Activated T-helper 2 cell treated with anti-CD3 and anti-CD28 coated beads, Interferon-gamma antibody, Interleukin-2, Interleukin-4, amounts not matched to agents 10 μg/mL and 5 μg/mL and 100 μg/mL, durations not matched to agents 14 hours and 24 hours and 36 hours (primary cell): ENCODE measurements at places on chromosomes 13 and 19.

- no peak overlapping the region for H3K27ac ChIP-seq
- H3K27me3 ChIP-seq = no peaks in the 10 kb centered on the region
- DNase-seq = no peak
- H3K4me3 ChIP-seq = no peak overlapping the region
Observed at GRCh38 chr13:90438576-90438975, 908.9 kb upstream of the MIR17HG start.

GRCh38 chr13:31204592-31204991 is 4.8 kb downstream of the B3GLCT start:
- no peak overlapping the region for H3K4me3 ChIP-seq
- DNase-seq = no peak
- no peaks in the 10 kb centered on the region for H3K36me3 ChIP-seq
- H3K27me3 ChIP-seq = no peaks in the 10 kb centered on the region
- H3K4me1 ChIP-seq = peaks cover 26% of the 10 kb centered on the region

- H3K27ac ChIP-seq = no peak overlapping the region
- no peaks in the 10 kb centered on the region for H3K36me3 ChIP-seq
- H3K27me3 ChIP-seq = no peaks in the 10 kb centered on the region
- DNase-seq = no peak
- no peak overlapping the region for H3K4me3 ChIP-seq
Observed at GRCh38 chr13:113063091-113063491, 42.5 kb upstream of the F7 start.

GRCh38 chr19:11673608-11674041 is 65.1 kb downstream of the ZNF823 start:
- no peak overlapping the region for H3K4me3 ChIP-seq
- no peaks in the 10 kb centered on the region for H3K27me3 ChIP-seq
- no peak for DNase-seq

- H3K4me3 ChIP-seq = peak overlapping the region; percentile 88
- H3K27ac ChIP-seq = peak overlapping the region; percentile 97
- no peaks in the 10 kb centered on the region for H3K36me3 ChIP-seq
- DNase-seq = no peak
Observed at GRCh38 chr19:681029-682019, 5.1 kb downstream of the FSTL3 start.

DNA sequence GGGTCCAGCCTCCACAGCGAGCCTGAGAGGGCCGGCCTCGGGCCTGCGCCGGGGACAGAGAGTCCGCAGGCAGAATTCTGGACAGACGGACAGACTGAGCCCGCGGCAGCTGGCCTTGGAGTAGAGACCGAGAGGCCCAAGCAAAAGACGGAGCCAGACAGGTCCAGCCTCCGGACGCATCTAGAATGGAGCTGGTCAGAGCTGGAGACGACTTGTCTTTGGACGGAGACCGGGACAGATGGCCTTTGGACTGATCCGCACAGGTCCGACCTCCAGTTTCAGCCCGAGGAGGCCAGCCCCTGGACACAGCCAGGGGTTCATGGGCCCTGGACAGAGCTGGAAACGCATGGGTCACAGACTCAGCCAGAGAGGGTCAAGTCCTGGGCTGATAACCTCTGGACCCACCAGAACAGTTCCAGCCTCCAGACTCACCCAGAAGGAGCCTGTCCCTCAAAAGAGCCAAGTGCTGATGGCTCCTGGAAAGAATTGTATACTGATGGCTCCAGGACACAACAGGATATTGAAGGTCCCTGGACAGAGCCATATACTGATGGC is 490 bp downstream of the ITPKC start:
- H3K36me3 ChIP-seq = peaks cover 26% of the 10 kb centered on the region
- H3K27me3 ChIP-seq = no peaks in the 10 kb centered on the region
- H3K4me1 ChIP-seq = peaks cover 51% of the 10 kb centered on the region
- no peak overlapping the region for H3K27ac ChIP-seq
- no peak for DNase-seq

- peaks cover 34% of the 10 kb centered on the region for H3K4me1 ChIP-seq
- no peak for DNase-seq
- H3K4me3 ChIP-seq = no peak overlapping the region
Observed at GRCh38 chr13:46660416-46660815, 107.4 kb downstream of the LRCH1 start.

DNA sequence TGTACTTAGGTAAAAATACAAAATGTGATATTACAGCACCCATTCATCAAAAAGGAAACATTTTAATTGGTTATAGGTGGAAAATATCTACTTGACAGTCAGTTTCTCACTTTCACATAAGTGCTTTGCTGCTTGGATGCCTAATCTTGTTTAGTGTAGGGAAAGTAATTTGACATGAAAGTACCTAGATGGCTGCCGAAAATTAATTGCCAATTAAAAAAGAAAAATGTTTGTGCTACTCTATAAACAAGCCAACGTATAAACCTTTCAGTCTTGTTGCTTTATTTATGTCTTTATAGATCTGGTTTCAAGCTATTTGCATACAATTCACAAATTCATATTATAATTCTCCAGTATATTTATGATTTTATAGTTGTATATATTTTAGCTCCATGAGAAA is 729.9 kb downstream of the DACH1 start:
- DNase-seq = no peak
- H3K4me1 ChIP-seq = no peaks in the 10 kb centered on the region
- H3K27me3 ChIP-seq = no peaks in the 10 kb centered on the region
- no peaks in the 10 kb centered on the region for H3K36me3 ChIP-seq
